ENCODE measurements at places on chromosomes 2 and 18.

- no peak for DNase-seq
Observed at GRCh38 chr2:196809260-196809659, at the start of gene C2orf66. Gene C2orf66 (minus strand): TSS chr2:196809355. CDS start chr2:196809336, 19 bp downstream.

DNA sequence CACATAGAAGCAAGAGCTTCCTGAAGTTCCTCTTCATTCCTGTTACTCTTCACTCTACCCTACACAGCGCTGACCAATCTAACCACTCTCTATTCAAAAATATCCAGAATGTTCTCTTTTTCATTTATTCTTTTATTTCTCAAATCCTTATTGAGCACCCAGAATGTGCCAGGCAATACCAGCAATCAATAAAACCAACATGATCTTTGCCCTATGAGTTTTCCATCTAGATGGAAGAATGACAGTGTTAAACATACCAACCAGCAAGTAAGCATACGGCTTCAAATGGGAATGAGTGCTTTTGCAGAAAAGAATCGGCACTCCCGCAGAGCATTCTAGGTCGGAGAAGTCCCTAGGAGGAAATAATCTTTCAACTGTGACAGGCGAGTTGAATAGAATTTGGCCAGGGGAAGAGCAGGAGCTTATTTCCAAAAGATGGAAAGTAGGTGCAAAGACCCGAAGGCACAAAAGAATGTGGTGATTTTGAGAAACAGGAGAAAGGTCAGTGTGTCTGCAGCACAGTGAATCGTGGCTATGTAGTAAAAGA is 217.8 kb upstream of the MEIS1 start:
- no peak for DNase-seq

DNA sequence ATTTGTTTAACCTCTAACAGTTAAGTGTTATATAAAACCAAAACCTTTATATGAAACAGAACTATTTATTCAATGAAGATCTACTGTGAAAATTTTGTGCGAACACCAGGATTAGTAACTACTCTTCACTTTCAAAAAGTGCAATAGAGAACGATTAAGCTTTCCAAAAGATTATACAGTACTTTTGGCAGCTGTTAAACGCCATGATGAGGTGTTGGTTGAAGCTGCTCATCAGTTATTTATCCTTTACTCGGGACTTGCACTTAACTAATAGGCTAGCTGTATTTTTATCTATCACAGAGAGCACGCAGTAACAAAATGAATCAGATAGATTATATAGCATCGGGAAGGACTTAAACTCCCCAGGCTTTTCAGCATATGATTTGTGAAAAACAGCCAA is 113.6 kb downstream of the GCA start:
- no peak for DNase-seq

DNA sequence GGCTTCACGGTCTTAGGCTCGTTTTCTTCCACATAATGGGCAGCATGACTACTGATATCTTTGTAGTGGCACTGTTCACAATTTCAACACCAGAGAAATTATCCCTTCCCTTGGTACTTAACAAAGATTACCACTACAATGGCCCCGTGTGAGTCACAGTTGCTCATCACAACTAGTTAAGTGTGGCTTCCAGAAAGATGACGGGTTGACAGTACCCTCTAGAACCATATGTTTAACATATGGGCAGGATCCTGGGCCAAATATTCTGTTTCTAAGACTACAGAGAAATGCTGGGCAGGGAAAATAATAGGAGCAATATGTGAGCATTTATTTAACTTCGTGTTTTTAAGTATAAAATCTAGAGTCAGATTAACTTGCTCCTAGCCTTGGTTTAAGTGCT is 780.1 kb upstream of the LINC00305 start:
- peak; percentile 0 for DNase-seq

DNA sequence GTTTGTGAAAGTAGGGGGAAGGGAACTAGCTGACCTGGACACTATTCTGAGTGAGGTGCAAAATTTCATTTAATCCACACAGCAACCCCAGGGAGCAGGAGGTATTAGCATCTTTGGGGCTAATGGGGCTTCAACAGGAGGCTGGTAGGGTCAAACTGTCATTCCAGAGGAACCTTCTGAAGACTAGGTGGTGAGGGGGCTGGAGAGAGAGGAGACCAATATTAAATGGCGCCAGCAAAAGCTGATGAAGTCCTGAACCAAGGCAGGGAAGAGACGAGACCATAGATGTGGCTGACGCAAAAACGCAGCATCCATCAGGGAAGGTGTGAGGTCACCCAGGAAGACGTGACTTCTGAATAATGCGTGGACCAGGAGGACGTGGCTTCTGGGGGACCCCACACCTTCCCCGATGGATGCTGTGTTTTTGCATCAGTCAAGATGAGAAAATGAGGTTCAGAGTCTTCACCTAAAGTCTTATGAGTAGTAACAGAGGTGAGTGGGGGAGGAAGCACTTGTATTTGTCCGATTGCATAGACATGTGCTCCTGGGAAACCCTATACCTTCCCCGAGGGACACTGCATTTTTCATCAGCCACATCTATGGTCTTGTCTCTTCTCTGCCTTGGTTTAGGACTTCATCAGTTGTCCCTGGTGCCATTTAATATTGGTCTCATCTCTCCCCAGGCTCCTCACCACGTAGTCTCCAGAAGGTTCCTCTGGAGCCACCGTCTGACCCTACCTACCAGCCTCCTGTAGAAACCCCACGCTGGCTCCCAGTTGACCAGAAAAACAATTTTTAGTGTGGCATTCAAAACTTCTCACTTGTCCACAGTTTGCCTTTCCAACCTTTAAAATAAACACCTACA is 188.6 kb downstream of the MYCN start:
- no peak for DNase-seq

DNA sequence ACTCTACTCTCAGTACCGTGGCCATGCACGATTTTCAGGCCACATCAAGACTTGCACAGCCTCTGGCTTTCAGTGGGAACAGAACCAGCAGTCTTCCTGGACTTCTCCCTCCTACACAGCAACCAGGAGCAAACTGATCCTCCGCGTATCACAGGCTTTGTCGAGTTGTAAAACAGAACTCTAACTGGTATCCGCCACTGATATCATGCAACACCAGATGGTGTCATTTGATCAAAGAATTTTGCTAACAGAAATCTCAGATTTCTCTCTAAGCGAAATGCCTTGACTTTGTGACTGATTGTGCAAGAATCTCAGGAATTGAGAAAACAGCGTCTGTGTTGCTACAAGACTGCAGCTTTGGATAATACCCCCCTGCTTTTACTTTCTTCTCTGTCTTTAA is 85.7 kb downstream of the COPS8 start:
- DNase-seq = no peak

DNA sequence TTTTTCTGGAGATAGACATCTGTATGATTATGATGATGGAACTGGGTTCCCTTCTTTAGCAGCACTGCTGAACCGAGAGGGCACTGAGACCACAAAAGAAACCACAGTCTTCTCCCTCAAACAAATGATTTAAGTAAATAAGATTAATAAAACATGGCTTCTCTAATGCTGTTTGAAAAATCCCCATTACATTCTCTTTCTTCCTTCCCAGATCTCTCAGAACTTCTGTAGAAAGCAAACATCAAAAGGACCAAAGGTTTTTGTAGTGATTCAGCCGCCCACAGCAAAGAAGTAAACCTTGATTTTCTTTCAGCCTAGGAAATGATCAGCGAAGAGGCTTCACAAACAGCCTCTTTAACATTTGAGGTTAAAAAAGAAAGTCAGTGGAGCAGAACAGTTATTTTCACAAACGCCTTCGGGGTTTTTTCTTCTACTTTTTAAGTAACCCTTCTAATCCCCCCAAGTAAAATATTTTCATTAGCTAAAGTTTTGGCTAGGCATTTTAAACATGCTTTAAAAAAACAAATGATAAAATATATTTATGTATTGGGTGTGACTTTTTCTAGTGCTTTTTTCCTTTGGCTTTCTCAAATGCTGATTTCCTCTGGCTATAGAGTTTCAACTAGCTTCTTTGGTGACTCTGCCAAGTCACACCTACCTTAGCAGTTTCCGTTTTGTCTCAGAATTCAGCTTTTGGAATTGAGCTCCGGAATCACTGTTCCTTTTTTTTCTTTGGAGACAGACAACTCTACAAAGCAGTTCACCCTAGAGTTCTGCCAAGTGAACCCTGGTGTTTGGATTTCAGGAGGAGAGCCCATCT is 89.6 kb downstream of the UPP2 start:
- DNase-seq = no peak

- no peak for DNase-seq
Observed at GRCh38 chr18:8657873-8658470, 47.4 kb upstream of the MTCL1 start.

GRCh38 chr2:179179719-179180118 is 84.9 kb downstream of the SESTD1 start:
- no peak for DNase-seq

DNA sequence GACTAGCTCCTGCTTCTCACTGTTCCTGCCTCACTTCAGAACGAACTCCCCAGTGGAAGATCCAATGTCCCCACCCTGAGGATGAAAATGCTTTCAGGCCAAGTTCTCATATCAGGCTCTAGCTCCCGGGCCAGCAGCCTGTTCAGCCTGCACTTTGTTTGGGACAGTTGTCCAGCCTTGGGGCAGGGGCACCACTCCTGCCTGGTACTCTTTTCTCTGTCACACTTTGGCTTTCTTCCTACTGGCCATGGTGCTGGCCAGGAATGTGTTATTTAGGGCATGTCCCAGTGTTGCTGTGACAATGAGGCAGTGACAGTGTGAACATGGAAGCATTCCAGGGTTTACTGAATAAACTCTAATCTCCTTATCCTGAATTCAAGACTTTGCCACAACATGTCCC is 154.1 kb downstream of the GALNT14 start:
- no peak for DNase-seq

DNA sequence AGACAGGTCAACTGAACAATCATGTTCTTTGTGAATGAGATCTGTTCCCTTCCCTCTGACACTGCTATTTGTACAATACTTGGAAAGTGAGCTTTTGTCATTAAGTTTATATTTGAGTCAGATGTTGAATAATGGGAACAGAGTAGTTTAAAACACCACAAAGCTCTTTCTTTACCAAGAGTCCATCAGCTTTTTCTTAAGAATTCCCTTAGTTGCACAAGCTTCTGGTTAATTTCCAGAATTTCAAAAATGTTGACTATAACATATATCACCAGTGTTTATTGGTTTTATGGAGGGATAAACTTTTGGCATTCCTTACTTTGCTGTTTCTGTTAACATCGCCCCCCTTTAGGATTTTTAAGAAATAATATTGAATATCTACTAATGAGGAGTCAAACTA is 403.7 kb downstream of the CCDC85A start:
- DNase-seq = no peak

DNA sequence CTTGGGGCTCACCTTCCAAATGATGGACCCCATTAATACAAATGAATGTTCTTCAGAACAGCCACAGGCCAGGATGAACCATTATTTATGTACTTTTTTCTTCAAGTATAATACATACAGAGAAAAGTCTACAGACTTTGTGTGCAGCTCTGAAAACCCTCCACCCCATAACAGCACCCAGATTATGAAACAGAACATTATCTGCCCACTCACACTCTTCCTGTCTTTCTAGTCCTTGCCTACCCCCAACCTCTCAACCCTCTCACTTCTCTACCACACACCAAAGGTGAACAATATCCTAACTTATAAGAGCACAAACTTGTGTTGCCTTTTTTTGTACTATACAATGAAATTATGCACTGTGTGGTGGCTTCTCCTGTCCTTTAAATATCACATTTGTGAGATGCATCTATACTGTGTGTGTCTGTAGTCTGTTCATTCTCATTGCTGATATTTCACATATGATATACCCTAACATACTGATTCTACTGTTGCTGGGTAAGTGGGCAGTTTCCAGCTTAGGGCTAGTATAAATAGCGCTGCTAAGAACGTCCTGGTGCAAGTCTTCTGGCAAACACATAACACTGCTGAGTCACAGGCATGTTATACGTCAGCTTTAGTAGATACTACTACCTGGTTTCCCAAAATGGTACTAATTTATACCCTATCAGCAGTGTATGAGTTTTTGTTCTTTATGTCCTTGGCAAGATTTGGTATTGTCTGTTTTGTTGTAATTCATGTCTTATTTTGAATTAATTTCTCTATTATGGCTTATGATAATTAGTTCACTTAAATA is 1.0 kb upstream of the NPHP1 start:
- no peak for DNase-seq

DNA sequence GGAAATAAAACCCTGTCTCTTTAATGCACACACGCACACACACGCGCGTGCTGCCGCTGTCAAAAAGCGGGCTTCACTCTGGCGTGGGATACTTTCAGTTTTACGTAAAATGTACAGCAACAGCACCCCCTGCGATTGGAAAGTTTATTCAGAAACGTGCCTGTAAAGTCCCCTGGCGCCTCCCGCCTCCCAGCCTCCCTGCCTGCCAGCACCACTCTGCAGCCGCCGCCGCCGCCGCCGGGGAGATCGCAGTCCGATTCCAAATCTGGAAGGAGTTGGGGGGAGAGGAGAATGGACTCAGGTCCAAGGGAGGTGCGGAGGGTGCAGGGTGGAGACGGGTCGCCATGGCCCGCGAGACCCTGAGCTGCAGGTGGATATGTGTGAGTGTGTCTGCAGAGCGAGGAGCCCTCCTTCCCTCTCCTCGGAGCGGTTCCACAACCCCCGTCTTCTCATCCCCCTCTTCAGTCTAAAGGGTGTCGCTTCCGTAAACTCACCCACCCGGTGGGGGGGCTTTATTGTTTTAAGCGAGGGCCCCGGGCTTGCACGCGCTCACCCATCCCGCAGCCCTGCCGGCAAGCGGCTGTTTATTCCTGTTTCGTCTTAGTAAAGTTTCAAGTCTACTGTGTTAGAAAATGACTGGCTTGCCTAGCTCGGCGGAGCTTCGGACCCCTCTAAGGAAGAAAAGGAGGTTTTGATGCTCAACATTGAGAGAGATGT is 1.8 kb upstream of the BCL11A start:
- DNase-seq = peak; percentile 66

- DNase-seq = no peak
Observed at GRCh38 chr2:168819829-168820489, 17.5 kb downstream of the NOSTRIN start.

DNA sequence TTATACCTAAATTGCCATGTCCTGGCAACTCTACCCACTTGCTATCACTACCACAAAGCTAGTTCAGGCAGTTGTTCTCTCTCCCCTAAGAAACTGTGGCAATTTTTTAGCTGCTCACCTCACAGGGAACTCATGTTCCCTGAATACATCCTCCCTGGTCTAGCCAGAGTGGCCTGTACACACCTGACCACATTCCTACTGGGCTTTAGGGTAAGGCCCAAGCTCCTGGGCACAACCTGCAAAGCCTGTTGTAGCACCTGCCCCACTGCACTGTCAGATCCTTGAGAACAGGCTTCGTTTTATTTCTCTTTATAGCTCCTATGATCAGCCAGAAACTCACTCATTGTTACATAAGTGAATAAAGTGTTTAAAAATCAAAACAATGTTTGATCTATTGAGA is 21.5 kb downstream of the CNGA3 start:
- no peak for DNase-seq

DNA sequence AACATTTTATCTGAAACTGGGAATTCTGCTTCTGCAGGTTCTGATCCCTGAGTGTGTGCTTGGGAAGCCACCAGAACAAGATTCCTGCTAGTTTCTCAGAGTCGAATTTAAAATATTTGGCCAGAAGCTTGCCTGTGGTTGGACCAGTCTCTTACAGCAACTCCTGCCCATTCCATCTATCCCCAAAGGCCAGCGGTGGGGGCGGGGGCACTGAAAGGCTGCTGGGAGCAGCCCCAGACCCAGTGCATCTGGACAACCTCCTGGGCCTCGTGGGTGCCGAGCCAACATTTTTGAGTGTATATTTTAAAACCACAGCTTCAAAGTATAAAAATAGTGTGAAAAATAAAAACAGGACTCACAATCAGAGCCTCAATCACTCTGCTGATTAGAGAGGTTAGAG is 38.6 kb upstream of the ZFP36L2 start:
- no peak for DNase-seq

- DNase-seq = no peak
Observed at GRCh38 chr2:122164964-122165363, 409.5 kb downstream of the TSN start.

GRCh38 chr18:55244546-55244945 is 285.3 kb upstream of the CCDC68 start:
- DNase-seq = no peak

Measured in kidney capillary endothelial cell (primary cell).